A549 treated with GW870086 at 1 μM for 4 hours (cell line): ENCODE measurements at places on chromosomes 12 and 14. TPM values are rescaled to one million over a fixed set of nuclear protein-coding genes. Genes with fewer than 3 reads are reported as not detected.

SLC38A6 gene
- total RNA-seq: 15.4 to 21.4 TPM (median 20.2 TPM) in 5 replicates

DNAI7 gene
- 0.18 to 0.33 TPM (median 0.23 TPM) in 4 of 5 replicates, not detected in the other for total RNA-seq

CHPT1 gene
- 46.7 to 76.7 TPM (median 70.8 TPM) in 5 replicates for total RNA-seq

TSPAN19 gene
- not detected in 5 replicates for total RNA-seq

FAM161B gene
- 1.2 to 1.7 TPM (median 1.5 TPM) in 5 replicates for total RNA-seq

KLRD1 gene
- total RNA-seq: not detected in 5 replicates

CDK4 gene
- total RNA-seq: 237 to 291 TPM (median 246 TPM) in 5 replicates

UBE2N gene
- total RNA-seq: 147 to 186 TPM (median 163 TPM) in 5 replicates

FOXG1 gene
- 0.10 to 0.19 TPM (median 0.14 TPM) in 5 replicates for total RNA-seq
